ENCODE measurements at places on chromosomes 6 and 20.

DNA sequence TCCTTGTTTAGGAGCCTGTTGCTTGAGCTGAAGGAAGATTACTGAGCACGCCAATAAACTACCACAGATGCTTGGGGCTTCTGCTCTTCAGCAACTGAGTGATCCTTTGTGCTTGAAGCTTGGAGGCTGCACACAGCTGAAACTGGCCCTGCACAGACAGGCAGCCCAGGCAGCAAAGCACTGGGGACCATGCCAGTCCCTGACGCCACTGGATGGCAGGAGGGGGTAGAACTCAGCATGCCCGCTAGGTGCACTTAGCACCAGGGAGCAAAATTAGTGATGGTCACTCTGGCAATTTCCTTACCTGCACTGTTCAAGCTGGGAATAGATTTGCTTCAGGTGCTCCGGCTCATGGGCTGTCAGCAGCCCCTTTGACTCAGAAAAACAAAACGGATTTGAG lies 91.5 kb downstream of the FAM50B start:
- DNase-seq: no peak

DNA sequence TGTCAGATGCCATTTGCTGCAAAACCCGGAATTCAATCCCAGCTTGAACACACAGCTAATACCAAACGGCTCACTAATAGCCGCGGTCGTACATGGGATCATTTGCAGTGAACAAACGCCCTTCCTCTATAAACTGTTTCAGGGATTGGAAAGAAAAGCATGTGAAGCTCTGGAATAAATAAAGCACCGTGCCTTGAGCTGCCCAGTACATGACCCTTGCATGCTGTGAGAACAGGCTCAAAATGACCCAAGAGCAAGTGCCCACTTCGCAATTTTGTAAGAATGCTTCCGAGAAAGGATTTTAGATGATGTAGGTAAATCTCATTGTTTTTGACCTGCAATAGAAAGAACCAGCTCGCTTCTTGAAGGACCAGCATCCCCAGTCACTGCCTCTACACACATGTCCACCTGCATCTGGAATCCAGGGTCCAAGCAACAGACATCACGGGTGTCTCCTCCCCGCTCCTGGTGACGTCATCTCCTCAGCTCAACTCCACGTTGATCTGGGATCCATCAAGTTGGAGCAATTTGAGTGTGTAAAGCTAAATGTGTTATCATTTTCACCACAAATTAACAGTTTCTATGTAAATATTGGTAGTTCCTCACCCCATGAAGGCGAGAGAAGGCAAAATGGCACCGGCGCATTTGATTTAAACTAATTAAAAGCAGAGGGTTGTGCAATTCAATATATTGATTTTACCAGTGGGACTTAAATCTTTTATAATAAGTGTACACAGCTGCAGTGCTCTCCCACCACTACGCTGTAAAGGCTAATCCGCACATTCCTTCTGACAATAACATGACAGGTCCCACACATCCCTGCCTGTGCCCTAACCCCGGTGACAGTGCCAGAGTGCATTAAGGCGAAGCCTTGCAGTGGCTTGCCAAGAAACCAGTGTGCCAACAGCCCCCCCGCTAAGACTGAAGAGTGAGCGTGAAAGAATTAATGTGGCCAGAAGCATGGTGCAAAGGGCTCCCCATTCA lies 6.2 kb downstream of the BMP7 start:
- no peak for DNase-seq

GRCh38 chr20:38692436-38693411 lies 31.6 kb upstream of the SLC32A1 start:
- DNase-seq: no peak

GRCh38 chr6:13362412-13362811 lies 34.1 kb upstream of the TBC1D7 start:
- no peak for DNase-seq

DNA sequence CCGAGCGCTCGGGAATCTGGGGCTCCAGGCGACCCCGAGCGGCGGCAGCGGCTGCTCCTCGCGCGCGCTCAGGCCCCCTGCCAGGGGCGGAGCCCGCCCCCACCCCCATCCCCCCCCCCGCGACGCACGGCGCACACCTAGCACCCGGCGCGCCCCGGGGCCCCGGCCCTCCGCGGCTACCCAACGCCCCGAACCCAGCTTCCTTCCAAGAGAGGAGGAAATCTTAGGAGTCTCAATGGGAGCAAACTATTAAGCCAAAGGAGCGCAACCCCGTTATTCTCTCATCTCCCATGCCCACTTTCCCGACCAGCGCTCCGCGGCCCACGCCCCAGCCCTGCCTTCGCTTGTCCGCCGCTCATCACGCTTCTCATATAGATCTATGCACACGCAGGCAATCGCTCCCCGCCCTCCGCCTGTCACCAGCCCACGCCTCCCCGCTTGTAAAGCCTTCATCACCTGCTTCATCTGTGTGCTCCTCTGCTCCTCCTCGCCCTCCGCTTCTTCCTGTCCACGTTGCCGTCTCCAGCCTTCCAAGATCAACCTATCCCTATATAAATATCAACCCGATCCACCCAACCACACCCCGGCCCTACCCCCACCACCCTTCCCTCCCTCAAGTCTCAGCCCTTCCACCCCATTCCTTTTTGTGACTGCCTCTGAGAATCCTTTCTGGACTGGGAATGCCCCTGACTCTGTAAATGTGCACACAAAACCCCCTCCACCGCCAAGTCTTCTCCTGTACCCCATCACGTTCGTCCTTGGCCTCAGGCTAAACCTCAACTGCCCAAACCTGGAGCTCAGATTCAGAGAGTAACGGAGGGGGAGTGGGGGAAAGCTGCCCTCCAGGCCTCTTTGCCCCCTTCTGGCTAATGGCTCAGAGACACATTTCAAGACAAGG lies at the start of gene DLK2:
Gene DLK2 (minus strand): TSS at position 18 of the 898 bp plus-strand sequence. CDS start 723 bp downstream, outside the sequence.
- DNase-seq: no peak

DNA sequence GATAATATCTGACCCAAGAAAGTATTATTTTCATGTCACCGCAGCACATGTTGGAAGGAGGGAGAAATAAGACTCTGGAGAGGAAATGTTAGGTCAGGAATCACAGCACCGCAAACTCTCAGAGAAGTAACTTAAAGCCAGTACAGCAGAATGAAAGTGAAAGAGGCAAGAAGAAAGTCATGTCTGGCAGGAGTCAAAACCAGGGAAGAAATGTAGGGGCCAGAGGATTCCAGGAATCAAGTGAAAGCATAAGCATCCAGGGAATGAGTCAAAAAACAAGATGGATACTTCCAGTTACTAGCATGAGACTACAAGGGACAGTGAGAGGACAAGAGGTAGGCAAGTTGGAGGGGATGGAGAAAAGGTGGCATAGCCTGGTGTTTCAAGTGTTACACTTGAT lies 80.4 kb downstream of the AK9 start:
- DNase-seq: no peak

DNA sequence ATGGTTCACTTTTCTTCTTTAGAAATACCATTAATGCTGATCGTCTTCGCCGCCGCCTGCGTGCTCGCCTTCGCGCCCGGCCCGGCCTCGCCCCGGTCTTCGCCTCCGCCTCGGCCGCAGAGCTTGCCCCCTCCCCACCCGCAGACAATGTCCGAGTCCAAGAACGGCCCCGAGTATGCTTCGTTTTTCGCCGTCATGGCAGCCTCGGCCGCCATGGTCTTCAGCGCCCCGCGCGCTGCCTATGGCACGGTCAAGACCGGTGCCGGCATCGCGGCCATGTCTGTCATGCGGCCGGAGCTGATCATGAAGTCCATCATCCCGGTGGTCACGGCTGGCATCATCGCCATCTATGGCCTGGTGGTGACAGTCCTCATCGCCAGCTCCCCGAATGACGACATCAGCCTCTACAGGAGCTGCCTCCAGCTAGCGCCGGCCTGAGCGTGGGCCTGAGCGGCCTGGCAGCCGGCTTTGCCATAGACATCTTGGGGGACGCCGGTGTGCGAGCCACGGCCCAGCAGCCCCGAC lies 4.8 kb upstream of the PRPH2 start:
- no peak for DNase-seq

GRCh38 chr20:19758501-19759331 lies 658 bp downstream of the RIN2 start:
- DNase-seq: no peak

DNA sequence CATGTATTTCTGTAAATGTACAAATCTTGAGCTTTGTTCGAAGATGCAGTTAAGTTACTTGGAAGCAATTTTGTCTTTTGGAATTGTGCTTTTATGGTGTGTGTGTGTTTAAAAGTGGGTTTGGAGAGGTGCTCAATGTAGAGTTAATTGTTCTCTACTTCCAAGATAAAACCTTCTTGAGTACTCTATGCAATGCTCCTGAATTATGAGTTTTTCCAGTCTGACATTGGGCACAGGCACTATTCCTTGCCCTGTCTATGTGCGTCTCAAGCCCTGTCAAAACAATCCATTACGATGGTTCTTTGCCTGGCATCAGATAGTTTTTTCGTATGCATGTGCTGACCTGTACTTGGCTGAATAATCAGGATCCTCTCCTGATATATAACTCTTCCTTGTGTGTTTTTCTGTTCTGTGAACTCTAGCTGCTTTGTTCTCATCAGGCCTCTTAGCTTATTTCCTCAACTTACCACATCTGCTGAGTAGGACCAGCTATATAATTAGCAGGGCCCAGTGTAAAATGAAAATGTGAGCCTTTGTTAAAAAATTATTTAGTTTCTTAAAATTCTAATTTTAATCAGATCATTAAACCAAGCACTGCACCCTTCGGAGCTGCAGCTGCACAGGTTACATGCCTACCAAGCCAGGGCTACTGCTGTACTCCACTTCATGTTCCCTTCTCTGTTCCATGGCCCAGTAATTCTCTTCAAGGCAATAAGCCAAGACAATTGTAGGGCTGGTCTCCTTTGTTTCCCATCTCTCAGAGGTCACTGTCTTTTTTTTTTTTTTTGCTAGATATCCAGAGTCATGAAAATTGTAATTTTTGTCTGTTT lies 160.1 kb downstream of the ZFAND3 start:
- no peak for DNase-seq

GRCh38 chr6:37516920-37517405 lies 17.3 kb upstream of the CCDC167 start:
- DNase-seq: no peak

GRCh38 chr20:41664584-41664983 lies 46.4 kb upstream of the CHD6 start:
- no peak for DNase-seq

- no peak for DNase-seq
These were observed 65.1 kb downstream of the ALDH8A1 start for GRCh38 chr6:134884752-134885151.

- no peak for DNase-seq
These were observed 118.2 kb upstream of the RIPOR2 start for GRCh38 chr6:25053875-25054371.

GRCh38 chr20:45173522-45173921 lies 1.2 kb upstream of the PI3 start:
- DNase-seq: no peak

DNA sequence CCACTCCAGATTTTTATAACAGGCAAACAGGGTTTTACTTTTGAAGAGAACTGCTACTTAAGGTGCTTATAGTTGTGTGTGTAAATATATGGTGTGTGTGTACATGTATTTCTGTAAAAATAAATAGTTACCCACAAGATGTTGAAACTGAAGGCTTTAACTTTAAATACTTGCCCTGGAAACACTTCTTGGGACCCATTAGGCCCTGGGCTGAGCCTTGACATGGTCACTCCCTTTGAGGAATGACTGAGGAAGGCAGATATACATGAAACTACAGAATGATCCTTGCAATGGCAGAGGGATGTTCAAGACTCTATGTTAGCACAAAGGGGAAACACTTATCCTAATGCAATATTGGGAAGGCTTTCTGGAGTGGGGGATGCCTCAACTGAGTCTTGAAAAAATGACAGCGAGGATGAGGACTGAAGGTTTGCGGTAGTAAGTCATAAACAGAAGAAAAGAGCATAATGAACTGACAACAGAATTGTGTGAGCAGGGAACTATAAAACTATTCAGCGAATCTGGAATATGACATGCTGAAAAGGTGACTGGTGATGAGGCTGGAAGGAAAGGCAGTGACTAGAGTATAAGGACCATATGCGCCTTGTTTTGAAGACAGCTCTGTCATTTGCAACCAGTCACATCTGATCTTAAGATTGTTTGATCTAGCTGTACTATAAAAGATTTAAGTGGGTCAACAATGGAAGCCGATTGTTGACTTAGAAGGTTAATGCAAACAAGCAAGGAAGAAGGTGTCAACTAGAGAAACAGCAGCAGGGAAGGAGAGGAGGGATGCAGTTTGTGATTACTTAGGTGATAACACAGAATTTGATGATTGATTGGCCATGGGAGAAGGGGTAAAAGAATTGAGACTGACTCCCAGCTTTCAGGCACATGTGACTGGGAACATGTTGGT lies 64.4 kb upstream of the COL21A1 start:
- DNase-seq: no peak

DNA sequence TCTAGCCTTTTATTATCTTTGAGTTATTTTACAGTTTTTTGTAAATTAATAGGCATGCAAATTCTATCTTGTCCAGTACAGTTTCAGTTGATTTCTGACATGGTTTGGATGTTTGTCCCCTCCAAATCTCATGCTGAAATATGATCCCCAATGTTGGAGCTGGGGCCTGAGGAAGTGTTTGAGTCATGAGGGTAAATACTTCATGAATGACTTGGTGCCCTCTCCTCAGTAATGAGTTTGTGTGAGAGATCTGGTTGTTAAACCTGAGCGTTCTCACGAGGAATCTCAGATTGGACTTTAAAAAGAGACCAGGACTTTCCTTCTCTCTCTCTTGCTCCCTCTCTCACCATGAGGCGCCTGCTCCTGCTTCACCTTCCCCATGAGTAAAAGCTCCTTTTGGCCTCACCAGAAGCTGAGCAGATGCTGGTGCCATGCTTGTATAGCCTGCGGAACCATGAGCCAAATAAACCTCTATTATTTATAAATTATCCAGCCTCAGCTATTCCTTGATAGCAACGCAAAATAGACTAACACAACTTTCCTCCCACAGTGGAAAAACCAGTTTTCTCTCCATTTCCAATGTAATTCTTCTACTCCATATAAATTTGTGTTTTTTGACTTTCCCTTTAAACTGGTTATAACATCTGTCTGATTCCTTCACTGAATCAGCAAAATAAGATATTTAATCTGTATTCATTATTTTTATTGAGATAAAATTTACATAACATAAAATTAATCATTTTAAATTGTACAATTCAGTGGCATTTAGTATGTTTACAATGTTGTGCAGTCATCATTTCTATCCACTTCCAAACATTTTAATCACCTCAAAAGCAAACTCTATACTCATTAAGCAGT lies 78.7 kb upstream of the PRSS16 start:
- DNase-seq: no peak

DNA sequence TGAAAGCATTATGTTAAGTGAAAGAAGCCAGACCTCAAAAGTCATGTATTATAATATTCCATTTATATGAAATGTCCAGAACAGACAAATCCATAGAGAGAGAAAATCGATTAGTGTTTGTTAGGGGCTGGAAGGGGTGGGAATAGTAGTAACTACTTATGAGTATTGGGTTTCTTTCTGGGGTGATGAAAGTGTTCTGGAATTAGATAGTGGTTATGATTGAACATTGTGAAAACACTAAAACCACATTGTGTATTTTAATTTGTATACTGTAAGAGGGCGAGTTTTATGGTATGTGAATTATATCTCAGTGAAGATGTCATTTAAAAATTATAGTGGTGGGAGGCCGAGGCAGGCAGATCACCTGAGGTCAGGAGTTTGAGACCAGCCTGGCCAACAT lies 52.0 kb upstream of the KIF13A start:
- no peak for DNase-seq

- no peak for DNase-seq
These were observed 29.2 kb upstream of the MMS22L start for GRCh38 chr6:97312241-97312640.

GRCh38 chr6:41984623-41985022 lies 43.0 kb upstream of the CCND3 start:
- DNase-seq: no peak
